ENCODE measurements at places on chromosomes 3 and 15.

GRCh38 chr3:185504636-185505035 is 5.8 kb upstream of the TMEM41A start:
- DNase-seq = no peak

DNA sequence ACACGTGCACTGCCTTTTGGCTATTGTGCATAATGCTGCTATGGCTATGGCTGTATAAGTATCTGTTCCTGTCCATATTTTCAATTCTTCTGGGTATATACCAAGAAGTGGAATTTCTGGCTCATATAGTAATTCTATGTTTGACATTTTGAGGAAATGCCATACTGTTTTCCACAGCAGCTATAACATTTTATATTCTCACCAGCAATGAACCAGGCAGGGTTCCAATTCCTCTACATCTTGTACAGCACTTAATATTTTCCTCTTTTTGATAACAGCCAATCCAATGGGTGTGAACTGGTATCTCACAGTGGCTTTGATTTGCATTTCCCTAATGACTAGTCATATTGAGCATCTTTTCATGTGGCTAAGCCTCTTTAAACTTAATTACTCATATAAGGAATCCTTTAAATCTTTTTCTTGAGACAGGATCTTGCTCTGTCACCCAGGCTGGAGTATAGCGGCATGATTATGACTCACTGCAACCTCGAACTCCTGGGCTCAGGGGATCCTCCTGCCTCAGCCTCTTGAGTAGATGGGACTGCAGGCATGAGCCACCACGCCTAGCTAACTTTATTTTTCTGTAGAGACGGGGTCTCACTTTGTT is 38.1 kb upstream of the IGDCC4 start:
- peak; percentile 6 for DNase-seq

DNA sequence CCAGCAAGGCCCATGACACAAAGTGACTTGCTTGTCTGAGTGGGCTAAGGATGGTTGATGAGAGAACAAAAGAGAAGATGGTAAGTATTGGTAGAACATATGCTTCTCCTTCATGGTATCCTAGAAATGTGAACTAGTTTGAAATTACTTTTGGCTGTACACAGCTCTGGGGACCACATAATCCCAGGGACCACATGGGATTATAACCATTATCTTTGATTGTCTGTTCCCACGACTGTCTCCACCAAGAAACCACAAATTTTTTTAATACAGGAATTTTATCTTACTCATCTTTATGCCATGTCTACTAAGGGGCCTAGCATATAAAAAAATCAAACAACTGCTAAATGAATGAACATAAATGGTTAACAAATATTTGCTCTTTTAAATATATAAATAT is 155.3 kb upstream of the PRICKLE2 start:
- no peak for DNase-seq

- no peak for DNase-seq
Observed at GRCh38 chr3:101119535-101119934, 126.3 kb upstream of the ABI3BP start.

DNA sequence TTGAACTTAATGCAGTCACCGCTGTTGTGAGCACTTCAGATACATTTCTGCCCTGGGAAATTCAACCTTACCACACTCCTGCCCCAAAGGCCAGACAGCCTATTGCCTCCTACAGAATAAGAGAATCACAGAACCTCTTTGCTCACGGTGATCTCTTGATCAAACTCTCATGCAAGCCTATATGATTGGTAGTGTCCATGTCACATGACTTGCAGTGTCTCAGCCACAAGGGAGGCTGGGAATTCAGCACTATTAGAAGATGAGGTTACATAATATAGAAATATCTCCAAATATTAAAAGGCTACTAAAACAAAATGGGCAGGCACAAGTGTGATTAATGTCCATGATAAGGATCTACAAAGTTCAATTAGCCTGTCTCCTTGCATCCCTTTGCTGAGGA is 3.8 kb upstream of the PCOLCE2 start:
- no peak for DNase-seq

- peak; percentile 86 for DNase-seq
Observed at GRCh38 chr15:32855942-32856341, 138.1 kb downstream of the GREM1 start.

GRCh38 chr3:8441969-8442559 is 59.6 kb upstream of the LMCD1 start:
- peak; percentile 69 for DNase-seq

DNA sequence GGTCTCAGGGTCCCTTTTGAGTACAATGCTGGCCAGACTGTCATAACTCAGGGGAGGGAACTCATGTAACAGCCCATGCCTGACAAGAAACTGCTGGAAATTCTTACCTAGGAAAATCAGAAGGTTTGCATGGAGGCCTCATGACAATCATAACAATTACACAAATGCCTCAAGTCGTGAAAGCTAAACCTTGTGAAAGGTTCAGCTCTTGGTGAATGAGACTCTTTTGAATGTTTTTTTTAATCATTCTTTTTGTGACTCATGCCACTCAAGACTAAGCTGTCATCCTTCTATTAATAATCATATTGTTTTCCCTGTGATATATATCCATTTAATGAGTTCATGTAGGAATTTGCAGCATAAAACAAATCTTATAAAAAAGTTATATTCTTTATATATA is 61.4 kb upstream of the LEKR1 start:
- peak; percentile 20 for DNase-seq

GRCh38 chr15:35843498-35843897 is 297.5 kb upstream of the DPH6 start:
- DNase-seq = no peak

GRCh38 chr15:57510647-57511046 is 81.1 kb upstream of the MYZAP start:
- DNase-seq = no peak

- no peak for DNase-seq
Observed at GRCh38 chr3:179706233-179706632, 53.4 kb downstream of the USP13 start.

GRCh38 chr3:50604110-50604621 is 7.4 kb downstream of the CISH start:
- no peak for DNase-seq

DNA sequence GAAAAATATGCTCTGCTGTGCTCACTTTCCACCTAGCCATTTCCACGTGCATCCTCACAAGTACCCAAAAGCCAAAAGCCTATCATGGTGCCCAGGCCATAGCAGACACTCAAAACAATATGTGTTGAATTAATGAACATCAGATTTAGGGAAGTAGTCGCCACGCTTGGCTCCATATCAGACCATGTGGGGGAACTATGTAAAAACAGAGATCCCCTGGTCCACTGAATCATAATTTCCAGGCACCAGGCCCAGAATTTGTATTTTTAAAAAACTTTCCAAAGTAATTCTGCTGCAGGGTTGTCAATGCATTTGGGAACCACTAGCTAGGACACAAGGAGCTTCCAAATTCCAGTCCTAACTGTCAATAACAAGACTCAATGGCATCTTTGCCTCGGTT is 77.3 kb downstream of the CNTN3 start:
- no peak for DNase-seq

DNA sequence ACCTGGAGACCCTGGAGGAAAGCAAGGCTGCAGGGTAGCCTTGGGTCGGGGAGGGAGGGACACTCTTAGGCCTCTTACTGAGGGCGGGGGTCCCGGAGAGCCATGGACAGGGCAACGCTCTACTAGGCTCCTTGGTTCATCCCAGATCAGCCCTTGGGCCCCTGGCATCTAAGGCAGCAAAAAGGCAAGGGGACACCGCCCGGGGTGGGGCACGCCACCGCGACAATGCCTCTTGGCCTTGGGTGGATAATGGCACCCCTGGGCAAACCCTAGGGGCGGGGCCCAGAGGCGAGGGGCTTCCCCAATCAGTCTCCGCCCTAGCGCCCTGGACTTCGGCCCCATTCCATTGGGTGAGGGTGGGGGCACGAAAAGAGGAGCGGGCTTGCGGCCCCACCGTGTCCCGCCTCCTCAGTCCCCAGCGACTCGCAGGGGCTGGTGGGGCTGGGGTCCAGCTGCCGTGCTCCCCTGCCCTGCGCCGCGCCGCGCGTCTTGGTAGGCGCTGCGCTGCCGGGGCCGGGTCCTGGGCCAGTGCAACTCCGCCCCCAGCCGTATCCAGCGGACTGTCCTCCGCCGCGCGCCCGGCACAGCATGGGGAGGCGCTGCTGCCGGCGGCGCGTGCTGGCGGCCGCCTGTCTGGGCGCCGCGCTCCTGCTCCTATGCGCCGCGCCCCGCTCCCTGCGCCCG is at the start of gene CHST13:
Gene CHST13, plus strand, starts transcription at position 411 of the 684 bp plus-strand sequence. Its CDS starts 178 bp downstream, at position 589.
- peak; percentile 46 for DNase-seq

GRCh38 chr3:156551746-156552145 is 3.2 kb downstream of the SSR3 start:
- no peak for DNase-seq

GRCh38 chr3:89644716-89645115 is 537.3 kb downstream of the EPHA3 start:
- DNase-seq = no peak

DNA sequence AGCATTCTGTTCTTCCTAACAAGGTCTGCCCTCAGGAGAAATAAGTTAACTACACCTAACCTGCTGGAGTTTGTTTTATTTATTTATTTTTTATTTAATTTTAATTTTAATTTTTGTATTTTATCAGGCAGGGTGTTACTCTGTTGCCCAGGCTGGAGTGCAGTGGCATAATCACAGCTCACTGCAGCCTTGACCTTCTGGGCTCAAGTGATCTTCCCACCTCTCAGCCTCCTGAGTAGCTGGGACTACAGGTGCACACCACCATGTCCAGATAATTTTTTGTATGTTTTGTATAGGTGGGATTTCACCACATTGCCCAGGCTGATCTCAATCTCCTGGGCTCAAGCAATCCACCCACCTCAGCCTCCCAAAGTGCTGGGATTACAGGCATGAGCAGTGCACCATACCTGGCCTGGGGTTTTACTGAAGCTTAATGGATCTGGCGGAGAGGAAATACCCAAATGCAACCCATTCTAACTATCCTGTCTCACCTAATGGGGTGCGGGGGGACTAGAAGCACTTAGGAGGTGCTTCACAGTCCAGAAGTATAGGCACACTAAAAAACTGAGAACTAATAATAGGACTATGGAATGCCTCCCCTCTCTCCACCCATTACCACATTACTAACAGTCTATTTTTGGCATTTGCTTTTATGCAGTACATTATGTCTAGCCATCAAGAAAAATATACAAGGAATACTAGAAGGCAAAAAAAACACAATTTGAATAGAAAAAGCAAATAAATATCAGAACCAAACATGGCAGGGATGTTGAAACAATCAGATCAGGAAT is 61.4 kb downstream of the TTBK2 start:
- no peak for DNase-seq

GRCh38 chr3:57546616-57547015 is 2.5 kb upstream of the DNAH12 start:
- no peak for DNase-seq

- no peak for DNase-seq
Observed at GRCh38 chr3:38987456-38987855, 64.3 kb downstream of the SCN11A start.

DNA sequence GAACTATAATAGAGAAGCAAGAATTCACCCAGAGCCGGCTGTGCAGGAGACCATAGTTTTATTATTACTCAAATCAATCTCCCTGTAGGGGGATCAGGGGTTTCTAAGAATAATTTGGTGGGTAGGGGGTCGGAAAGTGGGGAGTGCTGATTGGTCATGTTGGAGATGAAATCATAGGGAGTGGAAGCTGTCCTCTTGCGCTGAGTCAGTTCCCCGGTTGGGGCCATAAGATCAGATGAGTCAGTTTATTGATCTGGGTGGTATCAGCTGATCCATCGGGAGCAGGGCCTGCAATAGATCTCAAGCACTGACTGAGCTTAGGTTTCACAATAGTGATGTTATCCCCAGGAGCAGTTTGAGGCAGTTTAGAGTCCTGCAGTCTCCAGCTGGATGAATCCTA is 97.0 kb upstream of the SNRPN start:
- DNase-seq = no peak

DNA sequence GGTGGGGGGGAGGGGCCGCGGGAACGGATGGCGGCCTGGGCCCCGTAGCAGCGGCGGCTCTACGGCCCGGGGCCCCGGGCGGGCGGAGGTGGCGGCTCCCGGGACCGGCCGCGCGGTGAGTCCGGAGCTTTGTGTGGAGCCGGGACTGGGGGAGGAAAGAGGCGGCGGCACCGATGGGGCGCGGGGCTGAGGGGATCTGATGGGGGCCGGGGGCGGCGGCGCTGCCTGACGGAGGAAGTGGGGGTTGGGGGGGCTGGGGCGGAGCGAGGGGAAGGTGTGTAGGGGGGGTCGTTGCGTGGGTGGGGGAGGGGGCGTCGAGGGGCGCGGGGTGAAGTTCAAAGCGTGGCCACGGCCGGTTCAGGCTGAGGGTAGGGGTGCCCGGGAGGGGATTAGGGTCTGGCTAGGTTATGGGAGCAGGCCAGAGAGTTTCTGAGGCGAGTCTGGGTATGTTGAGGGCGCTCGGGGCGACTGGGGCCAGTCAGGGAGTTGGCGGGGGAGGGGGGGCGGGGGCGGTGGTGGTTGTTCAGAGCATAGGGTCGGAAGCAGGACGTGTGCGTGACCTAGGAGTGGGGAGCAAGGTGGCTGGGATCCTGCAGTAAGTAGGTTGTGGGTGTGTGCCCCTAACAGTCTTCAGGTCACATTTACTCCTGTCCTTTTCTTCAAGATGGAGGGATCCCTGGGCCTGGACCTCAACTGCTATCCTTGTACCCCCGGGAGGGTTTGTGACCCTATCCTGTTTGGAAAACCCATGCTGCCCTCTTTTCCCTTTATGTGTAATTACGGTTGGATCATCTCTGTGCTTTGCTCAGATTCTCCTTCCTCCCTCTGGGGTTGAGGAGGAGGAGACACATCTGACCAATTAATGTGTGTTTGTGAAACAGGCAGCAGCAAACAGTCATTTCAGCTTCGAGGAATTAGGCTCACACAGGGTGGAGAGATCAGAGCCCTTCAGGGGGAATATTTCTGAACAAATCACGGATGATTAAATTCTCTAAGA is 644 bp downstream of the ZNF609 start:
- DNase-seq = peak; percentile 75

GRCh38 chr3:16836505-16837237 is 48.1 kb upstream of the PLCL2 start:
- no peak for DNase-seq

DNA sequence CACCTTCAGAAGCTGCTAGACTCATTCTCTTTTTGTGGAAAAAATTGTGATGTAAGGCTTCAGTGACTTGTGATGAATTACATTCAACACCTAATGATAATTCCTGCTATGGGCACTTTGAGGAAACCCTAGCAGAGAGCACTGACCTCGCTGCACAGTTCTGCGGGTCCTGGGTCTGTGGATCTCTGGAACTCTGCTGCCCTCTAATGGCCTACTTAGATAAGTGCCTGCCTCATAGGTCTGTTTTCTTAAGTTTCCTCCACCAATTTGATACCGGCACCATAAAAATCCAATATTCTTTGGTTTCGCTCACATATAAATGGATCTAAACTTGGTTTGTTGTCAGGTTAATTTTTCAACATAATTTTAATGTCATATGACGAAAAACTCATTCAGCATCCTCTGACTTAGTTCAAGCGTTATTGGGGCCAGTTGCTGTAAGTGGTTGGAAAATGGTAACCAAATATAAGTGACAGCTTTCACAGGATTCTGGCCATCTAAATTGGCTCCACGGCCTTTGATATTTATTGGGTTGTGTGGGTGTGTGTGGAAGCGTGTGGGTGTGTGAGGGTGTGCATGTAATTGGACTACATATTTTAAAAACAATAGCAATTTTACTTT is 10.4 kb downstream of the SLITRK3 start:
- peak; percentile 56 for DNase-seq
